ENCODE measurements at places on chromosomes 7 and 10.
A peak's percentile ranks its signal among the peaks of the same experiment; 100 is the strongest.

DNA sequence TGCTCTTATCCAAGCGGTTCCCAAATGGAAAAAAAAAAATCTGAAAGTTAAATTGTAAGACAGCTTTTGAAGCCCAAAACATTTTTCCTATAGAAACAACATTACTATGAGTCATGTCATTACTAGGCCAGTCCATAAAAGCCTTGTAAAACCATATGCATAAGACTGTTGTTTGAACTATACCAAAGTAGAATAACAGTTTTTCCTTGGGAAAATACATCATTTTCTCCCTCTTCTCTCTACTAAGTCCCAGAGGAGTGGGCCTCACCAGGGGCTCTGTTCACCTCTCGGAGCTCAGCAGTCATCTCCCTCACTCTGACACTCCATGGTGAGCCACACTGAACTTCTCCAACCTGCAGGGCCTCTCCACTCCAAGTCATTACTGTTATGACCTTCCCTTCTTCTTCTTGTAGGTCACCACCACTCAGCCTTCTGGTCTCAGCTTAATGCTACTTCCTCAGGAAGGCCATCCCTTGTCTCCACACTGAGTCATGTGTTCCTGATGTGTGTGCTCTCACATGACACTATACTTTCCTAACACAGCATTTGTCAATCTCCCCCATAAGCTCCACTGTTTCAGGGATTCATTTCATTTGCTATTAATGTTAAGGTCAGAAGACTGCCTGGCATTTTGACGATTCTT is 32.5 kb downstream of the ZNF438 start:
- DNase-seq = no peak

DNA sequence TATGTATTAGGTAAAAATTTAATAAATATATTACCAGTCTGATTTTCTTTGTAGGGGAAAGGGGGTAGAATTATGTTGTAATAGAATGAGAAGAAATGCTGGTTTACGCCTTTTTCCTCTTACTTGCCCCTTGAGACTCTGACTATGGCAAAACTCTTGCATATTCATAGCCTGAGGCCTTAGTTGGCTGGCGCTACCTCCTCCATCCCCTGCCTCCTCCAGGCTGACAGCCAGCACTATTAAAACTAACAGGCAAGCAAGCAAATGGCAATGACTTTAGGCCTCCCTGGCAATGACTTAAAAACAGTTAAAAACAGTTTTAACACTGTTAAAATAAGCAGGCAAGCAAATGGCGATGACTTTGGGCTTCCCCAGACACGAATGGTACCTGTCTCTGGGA is 14.4 kb downstream of the PKD2L1 start:
- no peak for DNase-seq

GRCh38 chr7:32921896-32922295 is 30.3 kb upstream of the KBTBD2 start:
- no peak for DNase-seq

- DNase-seq = no peak
These were observed 56.6 kb downstream of the THSD7A start for GRCh38 chr7:11775401-11775800.

DNA sequence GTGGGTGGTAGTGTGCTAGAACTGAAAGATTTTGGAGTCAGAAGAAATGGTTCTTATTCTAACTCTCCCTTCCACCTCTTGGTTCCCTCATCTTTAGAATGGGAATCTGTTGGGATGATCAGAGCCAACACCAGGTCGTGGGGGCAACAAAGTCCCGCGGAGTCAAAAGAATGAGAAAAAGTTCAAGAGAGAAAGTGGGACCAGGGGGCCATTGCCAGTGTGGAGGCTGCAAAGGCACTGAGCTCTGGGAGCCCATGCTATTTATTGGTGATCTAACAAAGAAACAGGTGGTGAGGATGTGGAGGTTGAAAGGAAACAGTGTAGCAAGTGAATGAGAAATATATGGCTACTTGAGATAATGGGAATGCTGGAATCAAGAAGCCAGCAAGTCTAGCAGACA is 29.4 kb downstream of the AGAP4 start:
- DNase-seq = no peak

- peak; percentile 67 for DNase-seq
These were observed 125.4 kb downstream of the ITIH5 start for GRCh38 chr10:7541137-7542087.

- no peak for DNase-seq
These were observed 7.0 kb downstream of the GET4 start for GRCh38 chr7:883055-884021.

- DNase-seq = no peak
These were observed 1164.0 kb upstream of the CELF2 start for GRCh38 chr10:9853405-9854355.

DNA sequence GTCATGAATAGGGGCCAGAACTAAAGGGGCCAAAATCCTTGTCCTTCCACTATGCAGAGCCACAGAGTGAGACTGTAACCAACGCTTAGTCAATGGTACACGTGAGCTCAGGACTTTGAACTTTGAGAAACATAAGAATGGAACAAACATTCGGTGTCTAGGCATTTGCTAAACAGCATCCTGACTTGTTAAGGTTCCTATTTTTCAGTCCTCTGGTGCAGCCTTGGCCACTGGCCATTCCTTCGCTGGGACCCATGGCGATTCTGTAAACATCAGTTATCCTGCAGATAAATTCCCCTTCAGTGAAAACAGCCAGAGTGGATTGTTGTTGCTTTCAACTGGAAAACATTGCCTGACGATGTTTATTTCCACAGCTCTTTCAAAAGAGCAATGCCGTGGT is 266.8 kb downstream of the SORCS1 start:
- DNase-seq = no peak

- DNase-seq = no peak
These were observed 29.4 kb downstream of the CTBP2 start for GRCh38 chr10:125130916-125131315.

- DNase-seq = no peak
These were observed 112.6 kb downstream of the AMPH start for GRCh38 chr7:38518541-38518940.

GRCh38 chr10:120455004-120455403 is 2.0 kb upstream of the PLPP4 start:
- DNase-seq = no peak

- DNase-seq = no peak
These were observed 179.5 kb downstream of the DNAH11 start for GRCh38 chr7:21722371-21722770.

GRCh38 chr10:6476989-6477388 is 103.1 kb downstream of the PRKCQ start:
- no peak for DNase-seq

GRCh38 chr10:131020775-131021174 is 290.7 kb downstream of the TCERG1L start:
- DNase-seq = no peak

DNA sequence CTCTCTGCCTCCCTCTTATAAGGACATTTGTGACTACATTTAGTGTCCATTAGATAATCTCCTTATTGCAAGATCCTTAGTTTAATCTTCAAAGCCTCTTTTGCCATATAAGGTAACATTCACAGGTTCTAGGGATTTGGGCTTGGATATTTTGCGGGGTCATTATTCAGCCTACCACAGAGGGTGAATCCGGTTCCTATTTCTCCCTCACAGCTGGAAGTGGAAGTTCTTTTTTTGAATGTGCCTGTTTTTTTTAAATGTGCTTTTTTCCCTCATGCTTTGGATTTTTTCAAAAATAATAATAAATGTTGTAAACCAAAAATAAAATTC is 17.1 kb upstream of the FAM221A start:
- no peak for DNase-seq

DNA sequence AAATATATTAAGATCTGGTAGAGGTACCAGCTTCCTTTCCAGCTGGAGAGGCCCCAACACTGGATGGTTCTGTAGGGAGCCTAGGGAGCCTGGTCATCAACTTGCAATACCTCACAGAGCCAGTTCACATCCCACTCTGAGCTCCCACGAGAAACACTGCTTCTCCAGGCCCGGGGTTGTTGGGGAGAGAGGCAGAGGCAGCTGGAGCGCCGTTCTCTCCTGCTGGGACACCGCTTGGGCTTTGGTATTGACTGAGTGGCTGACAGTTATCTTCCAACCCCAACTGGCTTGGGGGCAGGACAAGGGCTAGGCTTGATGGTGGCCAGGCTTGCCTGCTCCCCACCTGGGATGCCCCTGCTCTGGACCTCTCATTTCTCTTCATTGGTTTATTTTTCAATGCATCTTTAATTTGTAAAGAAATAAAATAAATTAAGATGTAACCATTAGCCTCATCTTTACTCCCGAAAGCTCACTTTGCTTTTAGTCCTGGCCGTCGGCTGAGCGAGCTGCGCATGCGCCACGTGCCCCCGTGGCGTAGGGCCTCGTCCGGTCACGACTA is 10.0 kb upstream of the CHCHD1 start:
- no peak for DNase-seq

GRCh38 chr7:155930527-155930926 is 118.3 kb upstream of the SHH start:
- no peak for DNase-seq

DNA sequence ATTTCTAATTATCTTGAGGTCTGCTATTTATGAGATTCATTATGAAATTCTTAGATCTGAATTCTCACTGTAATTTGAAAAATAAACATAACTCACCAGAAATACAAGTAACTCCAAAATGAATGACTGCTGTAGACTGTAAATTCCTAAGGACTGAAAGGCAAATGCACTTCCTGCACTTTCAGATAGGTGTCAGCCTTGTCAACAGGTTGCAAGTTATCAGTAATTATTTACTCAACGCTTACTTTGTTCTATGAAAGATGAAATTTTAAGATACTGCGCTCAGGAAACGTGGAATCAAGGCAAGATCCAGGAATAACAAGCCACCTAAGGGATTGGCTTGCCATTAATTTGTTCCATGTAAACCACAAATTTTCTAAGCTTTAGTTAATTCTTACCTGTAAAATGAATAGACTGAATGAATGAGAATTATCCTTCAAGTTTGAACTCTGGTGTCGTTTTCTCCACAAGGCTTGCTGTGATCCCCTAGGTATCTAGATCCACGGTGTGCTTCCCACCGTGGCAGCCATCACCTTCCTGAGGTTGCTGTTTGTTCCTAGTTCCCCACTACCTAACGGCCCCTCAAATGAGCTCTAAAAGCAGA is 12.6 kb downstream of the DHX32 start:
- DNase-seq = peak; percentile 12

GRCh38 chr10:78985973-78986818 is 82.6 kb upstream of the ZMIZ1 start:
- no peak for DNase-seq

- DNase-seq = no peak
These were observed 428.6 kb downstream of the LRMDA start for GRCh38 chr10:75860009-75860408.

DNA sequence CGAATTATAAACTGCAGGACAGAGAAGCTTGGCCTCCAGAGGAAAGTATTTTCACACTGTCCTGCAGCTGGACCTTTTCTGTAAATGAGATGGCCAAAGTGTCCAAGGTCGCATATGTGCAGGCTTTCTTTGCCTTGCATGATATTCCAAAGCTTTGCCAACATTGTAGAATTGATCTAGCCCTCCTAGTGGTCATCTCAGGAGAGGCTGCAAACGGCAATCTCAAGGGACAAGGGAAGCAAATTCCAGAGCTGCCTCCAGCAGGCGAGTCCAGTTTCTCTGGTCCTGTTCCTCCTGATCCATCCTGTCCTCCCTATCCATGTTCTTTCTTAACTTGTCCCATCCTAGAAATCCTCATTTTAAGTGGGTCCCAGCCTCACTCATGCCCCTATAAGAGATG is 373.4 kb upstream of the PCDH15 start:
- no peak for DNase-seq

GRCh38 chr10:13732465-13732881 is 145.7 kb downstream of the PRPF18 start:
- DNase-seq = no peak

GRCh38 chr7:29565224-29565630 is 1.6 kb downstream of the PRR15 start:
- no peak for DNase-seq

- DNase-seq = no peak
These were observed 333.7 kb downstream of the RNLS start for GRCh38 chr10:88249450-88249849.

DNA sequence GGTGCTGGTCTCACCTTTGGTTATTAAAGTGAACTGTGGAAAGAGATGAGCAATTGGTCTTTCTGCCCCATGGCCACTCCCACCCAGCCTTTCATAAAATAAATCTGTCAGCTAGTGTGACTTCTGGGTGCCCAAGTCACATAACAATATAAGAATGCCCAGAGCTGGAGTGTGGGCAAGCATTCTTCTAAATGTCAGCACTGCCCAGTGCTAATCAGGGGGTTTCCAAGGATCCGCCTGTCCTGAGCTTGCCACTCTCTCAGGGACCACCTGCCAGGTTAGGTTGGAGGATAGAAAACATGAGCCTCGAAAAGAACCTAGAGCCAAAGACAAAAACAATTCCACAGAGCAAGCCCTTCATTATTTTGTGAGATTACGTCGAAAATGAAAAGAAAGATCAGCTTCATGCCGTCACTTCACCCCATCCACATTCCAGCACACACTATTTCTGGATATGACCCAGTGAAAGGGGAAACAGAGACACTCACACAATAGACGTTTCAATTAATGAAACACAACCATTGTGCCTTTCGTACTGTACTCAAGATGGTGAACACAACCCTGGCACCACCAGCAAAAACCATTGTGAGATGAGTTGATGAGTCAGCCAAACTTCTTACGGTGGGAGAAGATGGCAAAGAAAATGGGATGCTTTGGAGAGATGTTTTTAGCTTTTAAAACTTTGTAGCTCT is 30.8 kb downstream of the SCRN1 start:
- DNase-seq = no peak

DNA sequence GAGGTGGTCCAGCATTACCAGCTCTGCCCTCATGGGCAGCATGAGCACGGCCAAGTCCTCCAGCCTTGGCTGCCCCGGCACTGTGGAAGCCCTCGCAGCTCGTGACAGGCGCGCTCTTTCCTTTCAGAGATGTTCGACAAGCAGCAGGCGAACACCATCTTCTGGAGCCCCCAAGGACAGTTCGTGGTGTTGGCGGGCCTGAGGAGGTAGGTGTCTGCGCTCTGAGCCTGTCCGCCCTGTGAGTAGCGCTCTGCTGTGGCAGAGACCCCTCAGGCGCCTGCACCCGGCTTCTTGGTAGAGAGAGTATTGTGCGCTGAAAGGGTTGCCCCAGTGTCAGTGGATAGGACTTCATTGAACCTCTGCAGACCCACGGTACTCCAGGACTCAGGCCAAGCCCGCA is 19.8 kb downstream of the EIF3B start:
- no peak for DNase-seq
